Vagina (tissue), 2 donors: ENCODE measurements at places on chromosomes 2 and 18.

GRCh38 chr18:75041586-75041985 lies 167.4 kb downstream of the PTGR3 start:
- no peak for DNase-seq

- no peak for DNase-seq
Measured at GRCh38 chr18:433960-434359, 66.5 kb downstream of the COLEC12 start.

GRCh38 chr2:197184959-197185586 lies 125.5 kb downstream of the ANKRD44 start:
- DNase-seq = no peak

GRCh38 chr2:64406407-64406774 lies 47.6 kb upstream of the LGALSL start:
- peak; percentile 79 for DNase-seq

GRCh38 chr2:190855245-190855644 lies 25.4 kb upstream of the GLS start:
- DNase-seq = no peak

GRCh38 chr2:42141687-42142546 lies 27.2 kb upstream of the EML4 start:
- DNase-seq = no peak

GRCh38 chr18:39453882-39454281 lies 1888.3 kb upstream of the CELF4 start:
- DNase-seq = no peak

DNA sequence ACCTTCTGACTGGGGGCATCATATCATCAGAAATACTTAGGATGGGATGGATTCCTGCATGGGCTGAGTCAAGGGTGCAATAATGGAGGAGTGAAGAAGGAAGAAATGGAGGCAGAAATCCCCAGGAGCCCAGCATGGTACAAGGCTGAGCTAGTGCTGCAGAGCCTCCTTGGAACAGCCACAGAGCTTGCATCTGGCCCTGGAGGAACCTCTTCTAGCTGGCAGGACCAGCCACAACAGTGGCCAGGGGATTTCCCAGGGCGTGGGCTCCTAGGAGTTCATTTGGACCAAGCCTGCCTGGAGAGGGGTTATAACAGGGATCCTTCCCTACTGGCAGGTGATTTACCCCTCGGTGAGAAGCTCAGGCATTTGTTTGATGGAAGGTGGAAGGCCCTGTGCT lies 4.7 kb upstream of the IL37 start:
- no peak for DNase-seq

GRCh38 chr18:62420151-62420512 lies 95.0 kb downstream of the TNFRSF11A start:
- DNase-seq = no peak

GRCh38 chr18:5759194-5759593 lies 136.1 kb downstream of the TMEM200C start:
- no peak for DNase-seq

GRCh38 chr2:226312155-226312554 lies 487.5 kb downstream of the IRS1 start:
- DNase-seq = no peak

- no peak for DNase-seq
Measured at GRCh38 chr2:70399046-70399445, 97.2 kb upstream of the FAM136A start.

GRCh38 chr2:27772804-27773203 lies 1.3 kb downstream of the MRPL33 start:
- DNase-seq = no peak

DNA sequence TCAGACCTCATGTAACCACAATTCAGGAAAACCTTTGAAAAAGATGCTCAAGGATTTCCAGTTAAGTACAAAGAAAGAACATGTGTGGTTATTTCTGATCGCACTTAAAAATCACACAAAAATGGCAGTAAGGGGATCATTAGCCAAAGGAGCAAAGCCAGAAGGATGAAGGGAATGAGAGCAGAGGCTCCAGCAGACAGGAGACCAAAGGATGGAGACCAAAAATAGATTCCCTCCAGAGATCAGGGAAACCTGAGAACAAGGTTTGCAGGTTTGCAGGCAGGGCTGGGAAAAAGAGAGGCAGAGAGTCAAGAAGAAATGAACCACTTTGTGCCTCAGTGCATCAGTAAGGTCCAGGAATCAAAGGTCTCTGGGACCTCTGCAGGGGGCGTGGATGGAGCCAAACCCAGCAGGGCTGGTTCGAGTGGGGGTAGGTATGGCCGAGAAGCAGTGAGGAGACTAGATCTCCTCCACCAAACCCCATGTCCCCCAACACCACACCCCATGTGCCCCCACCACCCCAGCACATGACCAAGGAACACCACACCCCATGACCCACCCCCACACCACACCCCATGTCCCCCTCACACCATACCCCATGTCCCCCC lies 98.5 kb upstream of the GPC1 start:
- no peak for DNase-seq

- no peak for DNase-seq
Measured at GRCh38 chr2:74429487-74430451, 8.2 kb downstream of the WDR54 start.

GRCh38 chr2:238597638-238598528 lies 171.2 kb downstream of the ASB1 start:
- DNase-seq = peak; percentile 89

GRCh38 chr2:106995556-106995955 lies 109.6 kb upstream of the ST6GAL2 start:
- no peak for DNase-seq

DNA sequence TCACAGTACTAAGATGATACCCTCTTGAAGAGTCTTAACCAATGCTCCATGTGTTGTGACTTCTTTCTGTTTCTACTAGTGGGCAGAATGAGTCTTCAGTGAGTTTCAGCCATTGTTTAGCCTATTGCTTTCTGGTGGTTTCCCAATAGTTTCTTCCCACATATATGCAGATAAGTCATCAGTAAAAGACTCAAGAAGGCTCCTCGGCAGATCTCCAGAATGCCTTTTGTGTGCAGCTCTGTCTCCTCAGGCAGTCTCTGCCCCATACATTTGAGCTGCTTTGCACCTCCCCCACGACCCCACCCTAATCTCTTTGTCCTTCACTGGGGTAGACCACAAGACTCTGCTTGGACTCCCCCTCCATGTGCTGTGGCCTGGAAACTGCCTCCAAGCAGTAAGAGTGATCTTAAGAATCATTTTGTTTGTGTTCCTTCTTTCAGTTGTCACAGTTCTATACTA lies 71.6 kb upstream of the CHRNA1 start:
- no peak for DNase-seq

DNA sequence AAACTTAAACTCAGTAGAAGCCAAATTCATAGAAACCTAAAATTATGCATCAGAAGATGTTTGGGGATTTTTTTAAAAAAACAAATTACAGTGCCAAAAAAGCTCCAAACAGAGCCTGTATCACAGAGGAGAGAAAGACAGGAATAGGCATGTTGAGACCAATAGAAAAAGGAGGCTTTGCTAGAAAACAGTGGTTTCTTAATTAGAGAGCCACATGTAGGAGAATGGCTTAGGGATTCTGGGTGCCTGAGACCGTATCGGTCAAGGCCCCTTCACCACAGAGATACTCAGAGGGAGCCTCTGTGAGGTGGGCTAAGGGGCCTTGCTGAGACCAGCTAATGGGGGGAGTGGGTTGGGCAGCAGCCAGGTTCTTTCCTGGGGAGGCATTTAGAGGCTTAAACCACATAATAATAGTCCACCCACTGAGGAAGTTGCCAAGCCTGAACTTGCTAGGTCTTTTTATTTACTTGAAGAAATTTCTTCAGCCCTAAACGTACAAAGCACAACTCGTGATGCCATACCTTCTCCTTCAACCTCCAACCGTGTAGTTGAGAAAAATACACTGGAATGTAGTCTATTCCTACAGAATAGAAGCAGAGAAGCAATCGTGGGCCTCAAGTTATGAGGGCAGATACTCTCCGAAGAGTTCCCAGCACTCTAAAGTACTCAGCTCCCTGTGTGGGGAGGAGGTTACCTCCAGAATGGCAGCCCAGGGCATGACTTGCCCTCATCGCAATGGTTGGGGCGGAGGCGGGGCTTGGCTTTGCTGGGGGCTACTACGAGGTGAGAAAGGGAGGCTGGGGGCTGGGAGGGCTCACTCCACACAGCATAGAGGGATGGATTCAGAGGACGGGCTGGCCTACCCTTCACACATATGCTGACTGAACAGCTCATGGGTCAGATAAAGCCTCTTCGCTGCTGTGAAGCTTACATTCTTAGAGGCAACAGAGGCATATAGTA lies 237.9 kb downstream of the TPGS2 start:
- DNase-seq = peak; percentile 65

DNA sequence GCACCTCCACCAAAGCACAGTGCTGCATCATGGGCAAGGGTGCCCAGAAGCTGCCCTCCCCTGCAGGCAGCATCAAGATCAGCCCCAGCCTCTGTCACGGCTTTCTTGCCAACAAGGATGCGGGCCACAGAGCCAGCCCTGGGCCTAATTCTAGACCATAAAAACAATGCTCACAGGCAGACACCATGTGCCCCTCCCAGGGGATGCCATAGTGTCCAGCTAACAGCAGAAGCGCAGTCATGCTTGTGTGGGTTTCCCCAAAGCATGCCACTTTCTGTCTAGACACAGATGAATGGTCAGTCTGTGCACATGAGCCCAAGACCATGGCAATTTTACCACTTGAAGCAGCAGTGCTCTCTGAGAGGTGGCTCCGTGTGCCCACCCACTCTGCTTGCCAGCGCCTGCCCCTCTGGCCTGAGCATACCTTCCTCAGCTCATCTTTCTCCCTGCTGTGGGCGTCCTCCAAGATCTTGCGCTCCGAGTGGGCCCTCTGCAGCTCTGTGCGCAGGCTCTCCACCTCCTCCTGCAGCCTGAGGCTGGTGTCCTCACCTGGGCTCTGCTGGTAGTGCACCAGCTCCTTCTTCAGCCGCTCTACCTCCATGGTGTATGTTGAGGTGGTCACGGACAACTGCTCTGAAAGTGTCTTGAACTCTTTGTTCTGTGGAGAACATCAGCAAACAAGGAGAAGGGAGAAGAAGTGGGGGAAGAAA lies 81.3 kb upstream of the ACAA2 start:
- no peak for DNase-seq

DNA sequence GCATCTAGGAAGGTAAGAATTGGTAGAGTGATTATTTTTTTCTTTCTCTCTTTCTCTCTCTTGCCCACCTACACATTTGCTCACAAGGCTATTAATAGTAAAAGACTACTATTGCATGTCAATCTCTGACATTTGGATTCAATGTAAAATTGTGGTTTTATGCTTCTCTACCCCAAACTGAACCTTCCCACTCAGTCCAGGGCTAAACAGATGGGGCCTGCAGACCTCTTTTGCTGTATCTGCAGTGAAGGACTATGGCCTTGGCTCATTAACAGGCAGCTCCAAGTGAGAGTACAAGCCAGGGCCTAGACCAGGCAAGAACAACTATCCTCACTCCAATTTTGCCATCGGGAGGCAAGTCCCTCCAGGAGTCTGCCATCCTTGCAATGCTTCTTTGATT lies 68.3 kb upstream of the ARL4C start:
- DNase-seq = no peak

GRCh38 chr18:9914584-9915290 lies 921 bp downstream of the VAPA start:
- DNase-seq = no peak

DNA sequence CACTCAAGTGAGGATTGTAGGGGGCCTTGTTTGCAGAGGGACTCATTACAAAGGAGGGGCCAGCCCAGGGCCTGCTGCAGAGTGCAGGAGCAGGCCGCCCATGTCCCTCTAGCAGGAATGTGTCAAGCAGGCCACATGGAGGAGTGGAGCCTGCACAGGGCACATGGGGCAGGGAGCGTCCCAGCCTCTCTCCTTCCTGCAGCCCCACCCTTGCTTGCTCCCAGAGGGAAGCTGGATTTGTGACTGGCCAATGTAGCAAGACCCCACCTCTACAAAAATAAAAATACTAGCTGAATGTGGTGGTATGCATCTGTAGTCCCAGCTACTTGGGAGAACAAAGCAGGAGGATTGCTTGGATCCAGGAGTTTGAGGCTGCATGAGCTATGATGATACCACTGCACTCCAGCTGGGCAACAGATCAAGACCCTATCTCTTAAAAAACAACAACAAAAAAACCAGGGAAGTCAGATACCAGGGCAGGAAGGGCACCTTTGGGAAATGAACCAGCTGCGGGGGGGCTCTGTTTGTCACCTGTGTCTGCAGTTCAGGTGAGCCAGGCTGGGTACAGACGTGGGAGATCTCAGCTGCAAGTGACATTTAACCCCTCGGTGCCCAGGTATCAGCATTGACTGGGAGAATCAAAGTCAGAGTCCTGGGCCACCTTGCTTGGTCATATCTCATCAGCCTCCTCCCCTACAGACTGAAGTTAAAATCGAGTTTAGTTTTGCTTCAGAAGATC lies 27.7 kb downstream of the IMPA2 start:
- DNase-seq = no peak

DNA sequence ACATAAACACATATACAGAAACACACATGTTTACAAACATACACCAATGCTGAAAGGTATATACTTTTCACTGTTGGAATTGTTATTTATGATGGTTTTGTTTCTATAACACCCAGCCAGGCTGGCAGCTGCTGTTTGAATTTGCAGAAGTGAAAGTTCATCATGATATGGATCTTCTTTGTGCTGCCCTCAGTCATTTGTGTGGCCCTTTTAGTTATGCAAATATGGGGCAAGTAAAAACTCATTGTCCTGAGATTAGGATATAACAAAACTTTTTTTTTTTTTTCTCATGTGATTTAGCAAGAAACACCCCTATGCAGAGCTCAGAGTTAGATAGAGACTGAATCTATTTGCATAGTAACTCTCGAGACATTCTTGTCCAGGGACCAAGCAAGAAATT lies 714.1 kb downstream of the KCNJ3 start:
- DNase-seq = no peak

- DNase-seq = no peak
Measured at GRCh38 chr2:229235131-229235914, 35.8 kb downstream of the PID1 start.

- DNase-seq = no peak
Measured at GRCh38 chr2:220277445-220277975, 650.1 kb downstream of the SLC4A3 start.

GRCh38 chr18:31116853-31117595 lies 14.8 kb upstream of the DSC2 start:
- DNase-seq = no peak

- no peak for DNase-seq
Measured at GRCh38 chr2:207692206-207693065, 19.0 kb upstream of the CCNYL1 start.

GRCh38 chr18:78447211-78447610 lies 532.4 kb upstream of the SALL3 start:
- DNase-seq = no peak

GRCh38 chr2:159067971-159068370 lies 99.5 kb downstream of the TANC1 start:
- no peak for DNase-seq

- no peak for DNase-seq
Measured at GRCh38 chr18:13007248-13007560, 16.0 kb downstream of the CEP192 start.

- no peak for DNase-seq
Measured at GRCh38 chr18:45935591-45936335, 31.4 kb downstream of the EPG5 start.

DNA sequence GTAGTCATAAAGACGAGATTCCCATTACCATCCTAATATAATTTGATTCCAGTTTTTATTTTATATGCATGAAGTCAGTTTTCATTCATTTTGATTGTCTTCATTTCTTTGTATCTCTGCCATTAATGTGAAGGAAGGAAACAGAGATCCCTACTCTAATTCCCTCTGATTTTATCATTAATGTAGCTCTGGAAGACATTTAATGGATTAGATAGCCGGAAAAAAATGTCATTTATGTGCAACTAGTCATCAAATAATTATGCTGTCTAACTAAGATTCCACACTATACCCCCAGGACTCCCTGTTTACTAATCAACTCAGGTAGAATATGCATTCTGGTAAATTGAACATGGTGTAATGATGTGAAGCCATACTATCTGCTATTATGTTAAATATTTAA lies 19.9 kb downstream of the RHBDD1 start:
- no peak for DNase-seq
